Activated CD8-positive, alpha-beta T cell treated with anti-CD3 and anti-CD28 coated beads for 36 hours (primary cell): ENCODE measurements at places on chromosomes 4 and X. TPM values are rescaled to one million over a fixed set of nuclear protein-coding genes. Genes with fewer than 3 reads are reported as not detected.
A peak's percentile ranks its signal among the peaks of the same experiment; 100 is the strongest.

DNA sequence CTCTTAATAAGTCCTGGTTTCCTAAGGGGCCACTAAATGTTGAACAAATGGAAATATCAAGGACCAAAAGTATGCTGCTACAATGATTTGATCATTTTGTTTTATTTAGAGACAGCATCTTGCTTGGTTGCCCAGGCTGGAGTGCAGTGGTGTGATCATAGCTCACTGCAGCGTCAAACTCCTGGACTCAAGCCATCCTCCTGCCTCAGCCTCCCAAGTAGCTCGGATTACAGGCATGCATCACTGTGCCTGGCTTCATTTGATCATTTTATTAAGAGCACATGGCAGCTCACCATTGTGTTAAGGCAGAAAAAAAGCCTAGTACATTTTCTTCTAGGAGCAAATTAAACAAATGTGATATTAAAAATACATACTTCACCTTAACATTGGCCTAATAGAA is 52.7 kb downstream of the DCLK2 start:
- no peak overlapping the region for H3K4me3 ChIP-seq
- no peak for DNase-seq
- no peaks in the 10 kb centered on the region for H3K4me1 ChIP-seq
- no peaks in the 10 kb centered on the region for H3K36me3 ChIP-seq

GRCh38 chrX:104168127-104168526 is 1.9 kb downstream of the FAM199X start:
- H3K36me3 ChIP-seq = peaks cover 8% of the 10 kb centered on the region
- peaks cover 35% of the 10 kb centered on the region for H3K4me1 ChIP-seq
- no peaks in the 10 kb centered on the region for H3K27me3 ChIP-seq
- peak overlapping the region; percentile 15 for H3K27ac ChIP-seq

DNA sequence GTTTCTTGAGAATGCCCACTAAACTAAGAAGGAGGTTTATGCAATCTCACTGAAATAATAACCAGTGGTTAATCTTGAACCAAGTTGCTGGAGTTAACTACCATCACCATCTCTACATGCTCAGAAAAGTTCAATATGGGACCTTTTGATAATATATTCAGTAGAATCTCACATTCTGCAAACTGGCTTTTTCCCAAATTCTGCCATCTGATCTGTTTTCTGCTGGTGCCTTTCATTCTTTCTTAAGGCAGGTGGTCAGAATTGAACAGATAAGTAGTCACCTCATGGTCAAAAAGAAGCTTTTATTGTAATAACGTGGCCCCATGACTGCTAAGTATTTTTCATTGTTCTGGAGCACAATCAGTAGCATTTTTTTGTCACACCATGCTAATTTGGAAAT is 229.0 kb upstream of the GK2 start:
- no peaks in the 10 kb centered on the region for H3K27me3 ChIP-seq
- no peaks in the 10 kb centered on the region for H3K4me1 ChIP-seq
- no peak overlapping the region for H3K27ac ChIP-seq
- no peaks in the 10 kb centered on the region for H3K36me3 ChIP-seq

Gene PPEF2
- 0.11 TPM for total RNA-seq

Gene HMX1
- not detected for total RNA-seq

Gene NAT8L
- 1.0 TPM for total RNA-seq

Gene MAGEB1
- not detected for total RNA-seq
